Gastrocnemius medialis (tissue), 4 donors: ENCODE measurements at places on chromosomes 12 and 14.

DNA sequence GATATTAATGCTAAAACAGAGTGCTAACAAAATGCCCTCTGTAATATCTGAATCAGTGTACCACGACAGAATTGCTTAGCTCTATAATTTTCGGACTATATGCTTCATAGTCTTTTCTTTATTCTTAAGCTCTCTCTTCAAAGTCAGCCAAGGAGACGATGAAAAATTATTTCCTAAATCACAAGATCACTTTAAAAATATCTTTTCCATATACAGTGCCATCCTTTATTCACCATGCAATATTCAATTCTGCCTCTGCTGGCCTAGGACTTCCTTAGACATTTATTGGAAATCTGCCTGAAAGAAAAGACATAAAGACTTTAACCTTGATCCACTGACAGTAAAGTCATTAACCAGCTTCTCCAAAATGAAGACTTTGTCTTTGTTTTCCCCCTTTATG, 238.9 kb upstream of the BTG1 start:
- no peak for DNase-seq

GRCh38 chr14:69693801-69694729, 72.9 kb upstream of the SRSF5 start:
- DNase-seq = no peak

DNA sequence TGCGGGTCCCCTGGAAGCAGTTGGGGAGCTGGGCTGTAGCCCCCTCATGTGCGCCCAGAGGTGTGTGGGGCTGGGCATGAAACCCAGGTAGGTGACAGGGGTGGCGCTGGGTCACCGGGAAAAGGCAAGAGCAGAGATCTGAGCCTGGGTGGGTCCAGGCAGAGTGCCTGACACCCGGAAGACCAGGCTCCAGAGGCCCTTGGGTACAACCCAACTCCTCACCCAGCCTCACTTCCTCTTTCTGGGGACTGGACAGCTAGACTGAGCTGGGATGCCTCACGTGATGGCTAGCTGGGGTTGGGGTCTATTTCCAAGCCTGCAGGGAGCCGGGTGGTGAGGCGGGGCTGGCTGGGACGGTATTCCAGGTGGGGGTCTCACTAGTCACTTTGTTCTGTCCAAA, 16.3 kb upstream of the CYP46A1 start:
- no peak for DNase-seq

DNA sequence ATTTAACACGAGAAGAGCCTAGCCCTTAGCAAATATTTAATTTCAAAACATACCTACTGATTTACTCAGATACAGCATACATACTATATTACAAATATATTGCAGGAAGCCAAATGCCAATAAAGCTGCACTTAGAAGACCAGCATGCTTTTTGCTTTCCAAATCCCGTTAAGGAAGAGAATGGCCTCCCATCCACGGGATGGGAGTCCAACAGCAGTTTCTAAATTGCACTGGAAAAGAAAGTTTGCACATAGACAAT, 156.3 kb upstream of the FOXN3 start:
- DNase-seq = no peak

DNA sequence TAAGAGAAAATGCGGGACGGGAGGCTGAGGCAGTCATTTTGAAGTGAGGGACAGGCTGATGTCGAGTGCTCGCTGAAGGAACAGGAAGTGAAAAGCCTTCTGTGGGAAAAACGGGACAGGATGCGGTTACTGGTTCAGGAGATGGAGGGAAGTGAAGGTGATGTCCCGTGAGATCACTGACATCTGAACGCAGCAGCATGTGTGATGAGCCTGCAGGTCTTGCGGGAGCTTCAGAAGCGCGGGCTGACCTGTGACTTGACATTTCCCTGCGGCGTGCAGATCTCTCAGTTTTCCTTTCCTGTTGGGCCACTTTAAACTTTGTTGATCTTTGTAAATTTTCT, 77.8 kb downstream of the DDX51 start:
- DNase-seq = no peak

DNA sequence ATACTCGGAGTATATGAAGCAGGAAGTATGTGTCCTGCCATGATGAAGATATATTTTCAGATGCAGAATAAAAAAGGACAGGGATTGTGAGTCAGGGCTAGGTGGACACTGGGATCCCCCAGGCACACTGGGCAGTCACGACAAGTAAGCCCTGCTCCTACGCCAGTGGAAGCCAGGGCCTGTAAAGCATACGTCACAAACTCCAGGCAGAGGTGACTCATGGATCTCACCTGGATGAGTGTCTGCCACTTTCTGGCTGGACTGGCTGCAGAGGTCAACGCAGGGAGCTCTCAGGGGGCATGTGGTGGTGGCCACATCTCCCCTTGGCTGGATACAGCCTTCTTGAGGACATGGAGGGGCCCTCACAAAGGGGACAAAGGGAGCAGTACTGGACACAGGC, 262.3 kb downstream of the GLT1D1 start:
- no peak for DNase-seq

DNA sequence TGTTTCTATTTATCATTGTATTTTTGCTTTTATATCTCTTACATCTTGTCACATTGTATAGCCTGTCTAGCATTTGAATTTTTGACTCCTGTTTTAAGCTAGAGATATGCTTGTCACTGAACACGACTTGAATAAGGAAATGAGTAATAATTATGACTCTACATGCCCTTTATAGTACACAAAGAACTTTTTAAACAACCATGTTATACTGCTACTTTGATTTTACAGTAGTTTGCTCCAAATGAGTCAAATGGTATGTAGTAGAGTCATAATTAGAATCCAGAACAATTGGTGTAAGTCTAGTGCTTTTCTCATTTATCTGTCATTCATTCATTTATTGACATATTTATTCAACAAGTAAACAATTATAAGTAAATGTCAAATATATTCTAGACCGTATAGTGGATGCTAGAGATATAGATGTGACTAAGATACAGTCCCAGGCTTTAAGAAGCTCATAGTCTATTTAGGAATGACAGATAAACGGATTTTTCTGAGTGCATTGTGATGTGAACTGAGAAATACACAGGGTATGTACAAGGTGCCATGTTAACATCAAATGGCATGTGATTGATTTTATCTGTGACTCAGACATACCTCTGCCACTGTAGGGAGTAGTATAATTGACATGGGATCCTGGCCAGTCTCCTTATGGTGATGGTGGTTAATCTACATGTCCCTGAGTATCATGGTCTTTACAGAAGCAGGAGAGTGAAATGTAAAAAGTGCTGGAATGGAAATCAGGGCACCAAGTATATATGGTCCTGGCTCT, 799.7 kb downstream of the DIO2 start:
- no peak for DNase-seq

DNA sequence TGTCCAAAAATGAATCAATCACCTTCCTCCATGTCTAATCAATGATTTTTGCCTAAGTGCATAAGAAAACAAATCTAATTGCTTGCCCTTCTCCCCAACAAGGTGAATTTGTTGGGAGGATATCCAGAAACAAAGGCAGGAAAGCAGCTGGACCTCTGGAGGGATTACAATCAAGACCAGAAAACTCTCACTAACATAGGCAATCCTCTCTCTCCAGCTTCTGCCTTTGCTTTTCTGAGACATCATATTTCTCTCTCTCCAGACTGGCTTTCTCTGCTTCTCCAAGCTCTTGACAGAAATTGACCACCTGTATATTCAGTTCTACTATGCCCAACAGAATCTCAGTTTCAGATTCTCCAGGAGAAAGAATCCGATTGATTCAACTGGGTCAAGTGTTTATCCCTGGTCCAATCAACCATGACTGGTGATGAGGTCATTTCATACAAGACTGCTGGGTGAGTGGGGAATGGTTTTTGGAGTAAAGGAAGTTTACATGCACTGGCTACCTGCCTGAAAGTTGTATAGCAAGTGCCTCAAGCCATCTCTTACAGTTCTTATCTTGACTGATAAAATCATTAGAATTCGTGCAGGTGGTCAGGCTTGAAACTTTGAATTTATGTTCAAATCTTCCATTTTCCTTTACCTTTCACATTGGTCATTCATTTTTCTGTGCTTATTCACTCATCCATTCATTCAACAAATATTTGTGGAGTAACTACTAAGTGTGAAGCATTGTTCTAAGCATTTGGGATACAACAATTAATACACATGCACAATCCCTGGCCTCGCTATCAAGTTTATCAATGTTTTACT, 22.2 kb upstream of the CFAP54 start:
- DNase-seq = no peak

DNA sequence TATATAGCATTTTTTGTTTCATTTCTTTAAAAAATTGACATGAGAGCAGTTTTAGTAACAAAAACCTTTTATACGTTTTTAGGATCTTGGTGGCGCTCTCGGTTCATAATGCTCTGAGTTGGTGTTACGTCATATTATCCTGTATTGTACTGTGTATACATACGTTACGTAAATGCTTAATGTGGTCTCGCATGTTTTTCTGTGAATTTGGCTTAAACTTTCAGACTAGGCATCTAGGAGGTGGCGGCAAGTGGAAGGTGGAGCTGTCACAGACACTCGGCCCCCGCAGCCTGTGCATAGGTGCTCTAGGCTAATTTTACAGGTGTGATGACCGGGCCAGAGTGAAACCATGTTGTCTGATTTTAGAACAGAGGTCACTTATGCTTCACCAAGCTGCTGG, 60.0 kb downstream of the PPP2R5C start:
- no peak for DNase-seq

DNA sequence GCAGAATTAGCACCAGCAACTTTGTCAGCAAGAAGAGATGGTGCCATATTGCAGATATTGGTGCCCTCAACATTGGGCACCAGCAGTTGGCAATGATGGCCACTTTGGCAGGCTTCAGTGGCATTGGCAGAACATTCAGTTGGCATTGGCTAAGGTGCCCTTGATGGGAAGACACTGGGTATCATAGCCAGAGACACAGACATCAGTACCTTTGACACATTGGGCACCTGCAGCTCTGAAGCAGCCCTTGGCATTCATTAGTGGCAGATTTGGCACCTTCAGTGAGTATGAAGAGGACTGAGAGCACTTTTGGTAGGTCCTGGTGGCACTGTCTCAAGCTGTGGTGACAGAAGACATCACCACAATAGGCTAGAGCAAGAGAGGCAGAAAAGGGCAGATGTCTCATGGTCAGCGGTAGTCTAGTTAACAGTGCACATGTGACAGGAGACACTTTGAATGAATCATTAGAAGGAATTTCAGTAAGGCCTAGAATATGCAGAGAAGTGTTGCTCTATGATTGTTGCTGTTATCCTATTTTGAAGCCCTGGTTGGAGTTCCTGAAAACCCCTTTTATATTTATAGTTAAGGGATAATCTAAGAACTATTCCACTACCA, 422.2 kb downstream of the APAF1 start:
- DNase-seq = peak; percentile 9

GRCh38 chr14:97053941-97054340, 256.8 kb downstream of the VRK1 start:
- DNase-seq = no peak

GRCh38 chr14:56744016-56744415, 66.3 kb downstream of the OTX2 start:
- DNase-seq = no peak

DNA sequence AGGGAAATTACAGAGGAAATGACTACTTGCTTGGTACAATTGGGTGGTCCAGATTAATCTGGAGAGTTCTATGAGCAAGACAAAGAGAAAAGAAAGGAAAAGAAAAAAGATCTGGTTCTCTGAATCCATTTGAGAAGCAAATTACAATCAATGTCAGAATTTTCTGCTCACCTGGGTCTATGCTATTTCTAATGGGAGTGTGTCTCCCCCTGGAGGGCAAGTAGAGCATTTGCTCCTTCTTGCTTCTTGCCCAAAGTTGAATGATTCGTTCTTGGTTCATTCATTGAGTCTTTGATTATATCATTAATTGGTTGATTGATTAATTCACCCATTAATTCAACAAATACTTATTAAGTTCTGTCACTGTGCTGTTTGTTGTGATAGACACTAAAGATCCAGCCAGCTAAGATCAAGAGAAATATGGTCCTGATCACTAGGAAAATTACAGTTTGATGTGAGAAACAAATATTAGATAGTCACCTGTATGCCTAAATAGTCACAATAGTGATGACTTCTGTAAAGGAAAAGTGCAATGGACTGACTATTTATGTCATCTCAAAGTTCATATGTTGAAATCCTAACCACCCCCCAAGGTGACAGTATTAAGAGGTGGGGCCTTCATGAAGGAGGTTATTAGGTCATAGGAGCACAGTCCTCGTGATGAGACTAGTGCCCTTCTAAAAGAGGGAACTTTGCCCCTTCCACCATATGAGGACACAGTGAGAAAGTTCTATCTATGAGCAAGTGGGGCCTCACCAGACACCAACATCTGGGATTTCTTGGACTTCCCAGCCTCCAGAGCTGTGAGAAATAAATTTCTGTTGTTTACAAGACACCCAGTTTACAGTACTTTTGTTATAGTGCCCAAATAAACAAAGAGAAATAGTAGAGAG, 8.0 kb upstream of the ASB8 start:
- no peak for DNase-seq

- DNase-seq = no peak
These were observed 1.1 kb upstream of the PAPLN start for GRCh38 chr14:73236157-73236556.

DNA sequence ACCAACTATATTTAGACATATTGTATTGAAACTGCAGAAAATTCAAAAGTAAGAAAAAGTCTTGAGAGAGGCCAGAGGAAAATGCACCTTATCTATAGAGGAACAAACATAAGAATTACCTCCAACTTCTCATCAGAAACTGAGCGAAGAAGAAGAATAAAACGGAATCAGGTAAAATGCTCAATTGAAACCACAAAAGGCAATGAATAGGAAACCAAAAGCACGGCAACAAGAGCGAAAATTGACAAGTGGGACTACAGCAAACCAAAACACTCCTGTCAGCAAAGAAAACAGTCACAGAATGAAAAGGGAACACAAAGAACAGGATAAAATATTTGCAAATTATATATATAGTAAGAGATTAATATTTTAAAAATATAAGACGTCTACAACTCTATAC, 61.9 kb upstream of the PARP11 start:
- no peak for DNase-seq

- no peak for DNase-seq
These were observed 10.9 kb upstream of the SERPINA9 start for GRCh38 chr14:94486883-94487282.

DNA sequence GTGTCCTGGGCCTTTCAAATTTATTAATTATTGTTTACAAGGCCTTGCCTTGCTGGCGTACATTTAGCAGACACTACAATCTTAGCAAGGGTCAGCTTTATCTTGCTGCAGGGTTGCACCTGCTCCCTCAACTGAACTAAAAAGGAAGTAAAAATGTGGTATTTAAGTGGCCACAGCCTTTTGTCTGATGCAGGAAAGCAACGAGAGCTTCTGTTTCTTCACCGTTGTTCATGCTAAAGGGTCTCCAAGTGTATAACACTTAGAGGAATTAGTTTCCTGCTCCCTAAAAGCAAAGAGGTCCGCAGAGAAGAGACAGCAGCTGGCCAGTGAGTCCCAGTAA, 62.8 kb upstream of the EGLN3 start:
- DNase-seq = no peak

DNA sequence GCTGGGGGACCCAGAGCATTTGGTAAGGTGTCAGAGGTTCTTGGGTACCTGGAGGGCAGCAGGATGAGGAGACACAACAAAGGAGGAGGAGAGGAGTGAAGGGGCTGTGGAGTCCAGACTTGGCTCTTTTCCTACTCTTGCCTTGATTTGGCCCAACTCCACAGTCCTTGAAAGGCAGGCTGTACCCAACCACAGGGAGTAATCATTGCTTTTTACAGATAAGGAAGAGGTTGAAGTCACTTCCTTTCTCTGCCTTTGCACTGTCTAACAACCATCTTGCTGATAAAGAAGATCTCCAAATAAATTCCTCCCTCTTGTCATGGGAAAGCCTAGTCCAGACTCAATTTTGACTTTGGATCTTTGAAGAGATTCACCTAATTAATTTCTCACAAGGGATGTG, 226.8 kb upstream of the HMGA2 start:
- DNase-seq = no peak

GRCh38 chr14:103943673-103944072, 1.3 kb upstream of the RD3L start:
- DNase-seq = no peak
